ENCODE measurements at places on chromosomes 2 and 18.

GRCh38 chr18:45012286-45012685 is 331.6 kb downstream of the SETBP1 start:
- DNase-seq = no peak

- no peak for DNase-seq
Observed at GRCh38 chr2:217379807-217380206, 519.9 kb upstream of the TNP1 start.

DNA sequence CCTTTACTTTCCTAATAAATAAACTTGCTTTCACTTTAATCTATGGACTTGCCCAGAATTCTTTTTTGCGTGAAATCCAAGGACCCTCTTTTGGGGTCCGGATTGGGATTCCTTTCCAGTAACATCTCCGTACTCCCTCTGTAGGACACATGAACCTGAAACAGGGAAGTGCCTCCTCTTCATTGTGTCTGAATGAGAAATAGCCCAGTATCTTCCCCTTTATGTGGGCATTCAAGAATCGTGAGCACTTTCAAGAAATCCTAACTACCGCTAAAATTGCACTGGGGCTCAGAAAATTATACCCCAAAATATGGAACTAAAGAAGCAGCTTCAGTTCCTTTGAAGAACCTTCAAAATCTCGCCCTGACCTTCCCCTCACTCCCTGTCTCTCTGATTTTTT is 7.8 kb upstream of the POMC start:
- no peak for DNase-seq

DNA sequence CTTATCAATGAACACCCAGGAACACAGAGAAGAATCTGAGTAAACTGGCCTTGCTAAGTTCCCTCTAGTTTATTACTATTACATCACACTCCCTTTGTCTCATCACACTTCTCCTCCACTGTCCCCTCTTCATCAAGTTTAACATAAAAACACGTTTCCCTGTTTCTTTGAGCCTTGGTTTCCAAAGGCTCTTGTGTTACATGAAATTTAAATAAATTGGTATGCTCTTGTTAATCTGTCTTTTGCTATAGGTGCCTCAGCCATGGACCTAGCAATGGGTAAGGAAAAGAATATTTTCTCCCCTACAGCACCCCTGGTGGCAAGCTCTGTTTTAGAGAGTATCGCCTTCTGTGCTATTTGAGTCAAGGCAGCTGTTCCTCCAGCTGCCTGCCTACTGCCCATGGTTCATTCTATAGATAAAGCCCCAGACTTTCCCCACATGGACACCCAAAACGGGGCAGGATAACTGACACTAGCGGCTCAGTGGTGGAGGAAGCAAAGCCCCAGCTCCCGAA is 31.8 kb downstream of the TGIF1 start:
- no peak for DNase-seq

- DNase-seq = no peak
Observed at GRCh38 chr18:76588601-76589226, 93.7 kb upstream of the ZNF516 start.
